ENCODE measurements at places on chromosomes 3 and 15.

GRCh38 chr3:39148435-39149058, 4.8 kb downstream of the CSRNP1 start:
- no peak for DNase-seq

GRCh38 chr3:14550651-14551611, 10.8 kb upstream of the GRIP2 start:
- DNase-seq = no peak

- DNase-seq = no peak
Measured at GRCh38 chr3:190040145-190040544, 80.6 kb downstream of the P3H2 start.

DNA sequence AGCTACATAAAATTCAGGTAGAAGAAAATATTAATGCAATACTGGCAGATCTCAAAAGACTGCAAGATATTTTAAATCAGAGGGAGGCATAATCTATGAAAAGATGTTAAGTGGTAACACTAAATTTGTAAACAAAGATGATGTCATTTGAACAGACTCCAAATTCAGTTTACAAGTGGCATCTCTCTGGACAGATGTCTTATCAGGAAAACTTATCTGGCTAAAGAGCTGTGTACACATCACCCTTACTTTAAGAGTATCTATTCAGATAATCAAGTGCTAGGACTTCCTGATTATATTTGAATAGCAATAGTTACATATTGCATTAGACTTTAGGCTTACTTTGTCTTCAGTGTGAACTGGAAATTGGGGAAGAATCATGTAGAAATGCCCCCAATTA, 231.5 kb downstream of the WDR72 start:
- DNase-seq = no peak

- no peak for DNase-seq
Measured at GRCh38 chr3:176415661-176416295, 781.5 kb downstream of the TBL1XR1 start.

DNA sequence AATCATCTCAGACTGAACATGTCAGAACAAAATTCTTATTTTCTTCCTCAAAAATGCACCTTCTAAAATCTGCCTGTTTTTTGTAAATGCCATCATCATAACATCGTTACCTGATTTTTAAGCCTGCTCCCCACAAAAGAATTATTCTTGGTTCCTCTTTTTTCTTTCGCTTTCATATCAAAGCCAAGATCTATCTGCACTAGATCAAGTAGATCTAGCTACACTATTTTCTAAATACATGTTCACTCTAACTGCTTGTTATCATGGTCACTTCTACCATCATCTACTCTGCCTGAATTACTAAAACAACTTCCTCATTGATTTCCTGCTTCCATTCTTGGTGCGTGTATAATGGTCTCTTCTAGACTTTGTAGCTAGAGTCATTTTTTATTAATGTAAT, 217.7 kb downstream of the ARPP21 start:
- no peak for DNase-seq

- no peak for DNase-seq
Measured at GRCh38 chr15:30904812-30905211, 1.1 kb downstream of the FAN1 start.

GRCh38 chr15:101675796-101676582, 23.8 kb upstream of the TM2D3 start:
- DNase-seq = no peak

GRCh38 chr15:70343961-70344621, 246.4 kb upstream of the TLE3 start:
- no peak for DNase-seq

DNA sequence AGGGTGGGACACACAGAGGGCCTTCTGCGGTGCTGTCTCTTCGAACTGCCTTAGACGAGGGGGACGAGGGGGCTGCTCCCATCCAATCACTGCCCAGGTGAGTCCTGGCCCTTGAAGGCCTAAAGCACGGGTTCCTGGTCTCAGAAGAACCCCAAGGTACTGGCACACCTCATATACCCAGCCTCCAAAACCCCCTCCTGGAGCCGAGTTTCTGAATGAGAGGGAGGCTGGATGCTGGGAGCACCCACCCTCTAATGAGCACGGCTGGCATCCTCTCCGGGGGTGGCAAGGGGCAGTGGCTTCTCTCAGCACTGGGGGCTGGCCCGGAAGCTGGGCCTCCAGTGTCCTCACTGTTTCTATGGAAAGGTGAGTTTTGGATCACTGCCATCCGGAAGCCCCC, 165.6 kb downstream of the LRRK1 start:
- DNase-seq = no peak

DNA sequence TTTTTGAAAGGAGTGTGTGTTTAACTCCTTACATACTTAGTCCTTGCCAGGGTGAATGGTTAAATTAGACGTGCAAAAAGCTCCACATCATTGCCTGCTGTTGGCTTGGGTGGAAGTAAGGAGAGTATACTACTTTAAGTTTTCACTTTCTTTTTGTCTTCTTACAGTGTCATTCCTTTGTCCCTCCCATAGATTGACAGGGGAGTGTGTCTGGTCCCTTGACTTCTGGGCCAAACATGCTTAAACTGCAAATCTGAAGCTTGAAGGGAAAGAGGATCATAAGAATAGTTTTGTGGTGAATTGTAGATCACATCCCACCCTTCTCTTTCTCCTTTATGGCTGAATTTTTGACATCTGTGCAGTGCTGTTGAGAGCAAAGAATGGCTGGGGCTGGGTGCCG, 355.8 kb upstream of the C2CD4B start:
- no peak for DNase-seq

DNA sequence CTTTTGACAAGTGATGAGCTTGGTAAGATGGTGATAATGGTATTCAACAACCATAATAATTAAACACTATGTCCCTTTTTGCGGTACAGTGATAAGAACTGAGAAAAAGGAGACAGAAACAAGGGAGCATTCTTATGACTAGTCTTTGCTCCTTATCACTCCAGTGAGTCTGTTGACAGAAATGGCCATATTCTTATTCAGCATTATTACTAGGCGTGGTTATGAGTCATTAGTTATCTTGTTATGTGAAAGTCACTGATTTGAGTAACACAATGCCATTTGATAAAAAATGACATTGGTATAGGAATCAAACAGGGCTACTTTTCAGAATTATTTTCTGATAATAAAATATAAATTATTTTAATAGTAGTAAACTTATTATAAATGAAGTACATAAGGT, 193.5 kb downstream of the C3orf38 start:
- DNase-seq = no peak

DNA sequence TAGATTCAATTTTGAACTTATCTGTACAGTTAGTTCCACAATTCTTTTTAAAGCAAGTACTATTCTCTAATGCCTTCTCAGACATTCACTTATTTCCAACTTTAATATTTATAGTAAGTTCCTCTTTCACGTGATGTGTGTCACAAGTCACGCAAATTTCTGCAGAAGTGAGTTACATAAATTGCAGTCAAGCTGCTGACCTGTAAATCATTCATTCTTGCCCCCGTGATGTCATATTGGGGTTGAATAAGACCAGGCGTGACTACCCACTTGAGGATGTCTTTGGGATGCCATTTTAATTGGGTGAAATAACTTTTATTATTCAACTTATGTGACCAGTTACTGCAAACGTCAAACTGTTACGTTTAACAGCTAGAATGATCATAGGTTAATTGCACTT, 15.1 kb downstream of the PPARG start:
- DNase-seq = no peak

- no peak for DNase-seq
Measured at GRCh38 chr3:14810070-14810791, 8.5 kb upstream of the FGD5 start.

DNA sequence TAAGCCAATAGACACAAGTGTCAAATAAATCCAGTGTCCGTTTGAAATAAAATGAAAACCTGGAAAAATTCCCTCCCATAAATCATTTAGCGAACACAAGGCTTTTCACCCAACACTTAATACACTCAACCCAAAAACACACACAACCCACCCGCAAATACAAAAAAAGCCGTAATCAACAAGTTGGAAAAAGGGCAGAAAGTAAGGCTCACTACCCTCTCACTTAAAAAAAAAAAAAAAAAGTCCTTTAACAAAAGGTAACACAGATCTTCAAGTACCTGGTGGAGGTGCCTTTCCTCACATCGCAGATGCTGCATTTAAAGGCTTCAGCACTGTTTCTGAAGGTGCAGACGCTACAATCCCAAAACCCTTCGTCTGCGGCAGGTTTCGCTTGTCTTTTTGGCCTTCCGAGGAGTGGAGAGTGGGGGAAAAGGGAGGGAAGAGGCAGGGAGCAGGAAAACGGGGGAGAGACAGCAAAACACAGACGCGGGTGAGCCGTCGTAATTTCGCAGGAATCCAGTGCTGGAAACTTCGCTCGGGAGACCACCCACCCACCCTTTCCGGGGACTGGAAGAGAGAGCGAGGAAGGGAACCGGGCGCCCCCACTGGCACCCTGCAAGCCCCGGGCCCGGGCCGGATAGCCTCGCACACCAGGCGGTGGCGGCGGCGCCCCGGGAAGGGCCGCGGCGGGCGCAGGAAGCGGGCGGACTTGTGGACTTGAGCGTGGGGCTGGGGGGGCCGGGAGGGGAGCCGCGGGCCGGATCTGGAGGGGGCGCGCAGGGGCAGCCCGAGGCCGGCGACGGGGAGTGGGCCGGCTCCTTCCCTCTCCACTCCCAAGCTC, 401.8 kb downstream of the SHQ1 start:
- DNase-seq = no peak

- no peak for DNase-seq
Measured at GRCh38 chr3:157543501-157544035, 40.4 kb upstream of the VEPH1 start.

GRCh38 chr3:31974471-31974870, 6.6 kb downstream of the OSBPL10 start:
- DNase-seq = no peak

- no peak for DNase-seq
Measured at GRCh38 chr3:67296039-67296892, 298.2 kb downstream of the KBTBD8 start.

DNA sequence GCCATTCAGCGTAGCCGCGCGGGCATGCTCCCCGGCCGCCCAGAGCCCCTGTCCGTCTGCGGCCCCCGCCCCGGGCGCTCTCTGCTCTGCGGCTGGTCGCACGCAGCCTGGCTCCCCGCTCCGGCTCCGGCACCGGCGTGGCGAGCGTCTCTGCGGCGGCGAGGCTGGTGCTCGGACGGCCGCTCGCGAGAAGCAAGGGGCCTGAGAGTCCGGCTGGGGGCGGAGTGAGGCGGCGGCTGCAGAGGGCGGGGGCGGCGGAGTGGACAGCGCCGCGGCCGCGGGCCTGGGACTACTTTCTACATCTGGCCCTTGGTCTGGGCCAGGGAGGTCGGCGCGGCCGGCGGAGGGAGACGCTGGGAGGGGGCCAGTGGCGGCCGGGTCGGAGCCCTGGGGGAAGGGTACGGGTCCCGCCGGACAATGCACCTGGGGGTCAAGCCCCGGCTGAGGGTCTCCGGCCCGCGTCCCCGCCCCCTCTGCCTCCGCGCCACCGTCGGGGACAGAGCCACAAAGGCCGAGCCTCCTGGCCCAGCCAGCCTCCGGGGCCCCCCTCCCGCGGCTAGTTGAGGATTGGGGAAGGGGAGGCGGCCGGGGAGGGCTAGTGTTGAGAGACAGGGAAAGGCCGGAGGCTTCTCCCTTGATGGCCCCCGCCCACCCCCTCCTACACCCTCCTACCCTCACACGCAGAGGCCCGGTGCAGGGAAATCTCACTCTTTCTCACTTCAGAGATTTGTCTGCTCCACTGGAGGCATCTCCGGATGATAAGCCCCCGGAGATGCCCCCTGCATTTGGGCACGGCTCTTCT, at the start of gene PRTG:
TSS of gene PRTG (minus strand) at position 226 of the 802 bp plus-strand sequence. CDS start at position 5, 221 bp downstream.
- DNase-seq = no peak

DNA sequence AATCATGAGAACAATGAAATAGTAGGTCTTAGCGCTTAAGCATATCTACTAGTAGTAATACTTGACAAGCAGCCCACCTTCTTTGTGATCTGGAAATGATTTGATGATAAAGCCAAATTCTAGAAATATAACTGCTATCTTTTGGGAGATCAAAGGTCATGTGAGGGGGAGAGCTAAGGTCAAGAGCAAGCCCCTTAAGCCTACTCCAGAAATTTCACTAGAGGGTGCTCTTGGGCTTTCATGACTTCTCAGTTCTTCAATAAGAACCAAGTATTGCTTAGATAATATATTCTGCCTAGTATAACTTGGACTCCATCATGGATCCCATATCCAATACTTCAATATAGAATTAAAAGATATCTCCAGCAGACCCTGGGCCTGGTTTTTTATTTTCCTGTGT, 319.6 kb downstream of the ZBTB20 start:
- DNase-seq = no peak

DNA sequence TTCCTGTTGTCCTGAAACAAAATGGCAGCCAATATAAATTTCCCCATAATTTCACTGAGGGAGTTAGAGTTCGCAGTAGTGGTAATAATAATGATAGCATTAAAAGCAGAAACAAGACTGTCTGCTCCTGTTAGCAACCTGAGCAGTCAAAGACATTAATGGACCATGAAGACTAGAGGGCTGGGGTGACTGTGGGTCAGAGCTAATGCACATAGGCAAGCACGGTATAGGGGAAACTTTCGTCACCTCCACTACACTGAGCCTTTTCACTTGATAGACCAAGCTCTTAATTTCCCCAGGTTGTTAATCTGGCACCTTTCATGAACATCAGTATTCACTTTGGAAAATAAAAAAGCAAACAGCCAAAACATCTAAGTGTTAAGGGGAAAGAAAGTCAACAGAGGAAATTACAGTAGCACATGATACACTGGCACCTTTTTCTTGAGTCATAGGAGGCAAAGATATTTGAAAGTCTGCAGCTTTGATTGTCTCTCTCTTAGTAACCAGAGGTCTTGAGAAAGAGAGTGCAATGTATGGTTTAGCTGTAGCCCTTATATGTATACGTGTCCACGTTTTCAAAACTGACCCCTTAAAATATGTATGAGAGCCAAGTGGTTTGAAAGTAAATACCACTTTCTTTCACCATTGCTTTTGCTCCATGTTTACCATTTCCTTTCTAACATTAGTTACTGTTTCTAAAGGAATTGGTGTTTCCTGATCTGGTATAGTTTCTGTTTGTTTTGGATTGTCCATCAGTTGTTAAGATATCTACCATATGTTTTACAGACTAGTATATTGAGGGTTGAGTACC, 104.8 kb downstream of the FILIP1L start:
- no peak for DNase-seq

DNA sequence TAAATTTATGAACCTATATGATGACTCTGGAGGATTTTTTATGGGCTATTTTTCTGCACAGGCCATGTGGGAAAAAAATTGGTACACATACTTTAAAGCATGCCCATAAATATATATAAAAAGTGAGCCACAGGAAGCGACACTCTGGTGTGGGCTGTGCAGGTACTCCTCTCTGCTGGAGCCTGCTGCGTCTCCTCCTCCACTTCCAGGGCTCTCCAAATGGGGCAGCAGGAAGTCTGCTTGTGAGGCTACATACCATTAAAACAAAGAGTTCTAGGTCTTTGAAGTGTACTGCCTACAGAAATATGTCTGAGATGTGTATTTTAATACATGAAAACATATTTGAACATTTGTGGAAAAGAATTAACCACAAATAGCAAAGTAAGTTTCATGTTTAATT, 135.1 kb downstream of the CTNNB1 start:
- no peak for DNase-seq

GRCh38 chr3:21835264-21835663, 84.3 kb upstream of the ZNF385D start:
- no peak for DNase-seq

GRCh38 chr3:99212969-99213368, 311.5 kb upstream of the DCBLD2 start:
- no peak for DNase-seq

GRCh38 chr3:2523281-2523836, 424.7 kb downstream of the CNTN4 start:
- DNase-seq = no peak

All from activated CD8-positive, alpha-beta memory T cell treated with anti-CD3 and anti-CD28 coated beads for 48 hours (primary cell).